ENCODE measurements at places on chromosomes 7 and 10.

GRCh38 chr7:75993689-75994387 lies 557 bp downstream of the TMEM120A start:
- DNase-seq: no peak

- DNase-seq: no peak
Measured at GRCh38 chr7:89377219-89377618, 581.7 kb upstream of the TEX47 start.

DNA sequence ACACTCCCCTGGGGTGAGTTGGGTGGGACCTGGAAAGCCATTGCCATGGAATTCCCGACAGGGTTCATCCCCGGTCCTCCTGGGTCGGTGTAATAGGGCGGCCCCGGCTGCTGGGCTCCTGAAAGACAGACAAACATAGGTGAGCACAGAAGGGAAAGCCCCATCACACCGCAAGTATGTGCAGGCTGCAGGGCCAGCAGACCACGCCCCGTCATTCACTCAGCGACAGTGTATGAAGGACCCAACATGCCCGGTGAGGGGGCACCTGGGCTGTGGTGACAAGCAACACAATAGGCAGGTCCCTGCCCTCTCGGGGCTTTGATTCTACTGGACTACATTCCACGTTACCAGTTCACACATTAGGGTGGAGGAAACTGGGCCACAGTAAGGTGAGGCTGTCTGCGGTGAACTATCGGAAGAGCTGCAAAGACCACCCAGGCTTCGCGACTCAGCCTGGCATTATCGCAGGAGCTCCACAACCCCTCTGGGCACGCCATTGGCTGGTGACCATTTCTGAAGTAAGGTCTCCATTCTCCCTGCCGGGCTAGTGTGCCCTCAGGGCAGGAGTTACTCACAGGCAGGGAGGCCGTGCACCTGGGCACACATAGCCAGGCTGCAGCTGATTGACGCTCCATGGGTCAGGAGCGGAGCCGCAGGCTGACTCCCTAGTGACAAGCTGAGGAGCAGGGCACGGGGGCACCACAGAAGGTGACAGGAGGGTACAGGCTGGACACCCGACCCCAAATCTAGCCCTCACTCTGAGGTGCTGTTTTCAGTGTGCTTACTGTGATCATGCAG lies 99.2 kb downstream of the VOPP1 start:
- DNase-seq: no peak

DNA sequence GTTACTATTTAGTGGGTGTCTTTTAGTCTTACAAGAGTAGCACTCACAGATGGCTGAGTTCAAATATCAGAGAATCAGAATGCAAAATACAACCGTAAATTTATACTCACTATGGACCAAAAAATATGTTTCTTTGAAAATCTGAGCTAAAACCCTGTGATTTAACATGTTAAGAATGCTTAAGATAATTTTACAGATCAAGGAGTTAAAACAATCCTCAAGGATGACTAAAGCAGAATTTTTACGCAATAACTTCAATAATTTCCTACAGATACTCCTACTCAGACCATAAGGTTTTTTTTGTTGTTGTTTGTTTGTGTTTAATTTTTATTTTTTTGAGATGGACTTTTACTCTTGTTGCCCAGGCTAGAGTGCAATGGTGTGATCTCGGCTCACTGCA lies 47.9 kb upstream of the CCDC6 start:
- DNase-seq: no peak

GRCh38 chr10:1150638-1150955 lies 94.4 kb downstream of the WDR37 start:
- no peak for DNase-seq
